ENCODE measurements at places on chromosomes 16 and 17. TPM values are rescaled to one million over a fixed set of nuclear protein-coding genes. Genes with fewer than 3 reads are reported as not detected.

The TNP2 gene
- not detected for total RNA-seq

- peaks cover 6% of the 10 kb centered on the region for H3K4me1 ChIP-seq
- no peak overlapping the region for H3K27ac ChIP-seq
- peaks cover 19% of the 10 kb centered on the region for H3K36me3 ChIP-seq
- peaks cover 2% of the 10 kb centered on the region for H3K27me3 ChIP-seq
Observed at GRCh38 chr16:84071121-84071520, 28.5 kb upstream of the SLC38A8 start.

- peaks cover 36% of the 10 kb centered on the region for H3K27me3 ChIP-seq
- no peak overlapping the region for H3K27ac ChIP-seq
- H3K4me3 ChIP-seq = no peak overlapping the region
- no peak for DNase-seq
Observed at GRCh38 chr17:5638596-5638995, 54.3 kb upstream of the NLRP1 start.

DNA sequence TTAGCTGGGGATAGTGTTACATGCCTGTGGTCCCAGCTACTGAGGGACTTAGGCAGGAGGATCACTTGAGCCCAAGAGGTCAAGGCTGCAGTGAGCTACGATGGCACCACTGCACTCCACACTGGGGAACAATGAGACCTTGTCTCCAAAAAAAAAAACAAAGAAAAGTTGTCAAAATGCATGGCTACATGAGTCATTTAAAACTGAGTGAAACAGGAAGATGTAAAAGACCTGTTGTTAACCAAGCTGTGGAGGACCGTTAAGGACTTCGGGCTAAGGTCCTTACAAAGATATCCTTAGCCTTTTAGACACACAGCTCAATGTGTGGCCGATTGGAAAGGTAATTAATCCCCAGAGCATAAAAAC is 25.1 kb downstream of the ZP2 start:
- H3K4me1 ChIP-seq = peaks cover 36% of the 10 kb centered on the region
- H3K4me3 ChIP-seq = no peak overlapping the region
- H3K36me3 ChIP-seq = peaks cover 33% of the 10 kb centered on the region
- peak overlapping the region; percentile 21 for H3K27ac ChIP-seq
- DNase-seq = no peak

Measured in HFFc6 (cell line).